ENCODE measurements at places on chromosomes 11 and 22.

- no peak for DNase-seq
Observed at GRCh38 chr22:44728761-44729324, 23.5 kb upstream of the ARHGAP8 start.

DNA sequence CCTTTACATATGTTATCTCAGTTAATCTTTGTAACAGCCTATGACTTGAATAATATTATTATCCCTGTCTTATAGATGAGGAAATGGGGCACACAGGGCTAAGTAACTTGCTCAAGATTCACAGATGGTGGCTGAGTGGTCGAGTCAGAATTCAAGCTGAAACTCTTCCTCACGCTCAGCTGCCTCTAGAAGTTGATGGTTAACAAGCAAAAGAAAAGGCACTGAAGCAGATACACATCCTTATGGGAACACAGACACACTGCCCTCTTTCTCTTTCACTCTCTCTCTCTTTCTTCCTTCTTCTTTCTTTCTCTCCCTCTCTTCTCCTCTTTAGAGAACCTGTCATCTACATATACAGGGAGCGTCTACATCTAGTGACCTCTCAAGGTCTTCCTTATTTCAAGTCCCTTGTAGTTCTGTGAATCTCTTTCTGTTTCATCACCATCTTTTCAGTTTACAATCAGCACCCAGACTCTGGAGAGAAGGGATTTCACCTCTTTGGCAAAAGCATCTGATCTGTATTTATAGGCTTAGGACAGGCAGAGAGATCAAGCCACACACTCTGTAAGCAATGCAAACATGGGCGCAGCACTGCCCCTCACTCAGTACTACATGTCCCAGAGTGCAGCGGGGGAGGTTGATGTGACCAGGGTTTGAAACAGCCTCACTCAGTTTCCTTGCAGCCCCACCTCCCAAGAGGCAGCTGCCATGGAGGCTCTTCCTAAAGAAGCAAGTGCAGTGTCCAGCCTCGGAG lies 75.7 kb downstream of the GRAMD1B start:
- DNase-seq: no peak

DNA sequence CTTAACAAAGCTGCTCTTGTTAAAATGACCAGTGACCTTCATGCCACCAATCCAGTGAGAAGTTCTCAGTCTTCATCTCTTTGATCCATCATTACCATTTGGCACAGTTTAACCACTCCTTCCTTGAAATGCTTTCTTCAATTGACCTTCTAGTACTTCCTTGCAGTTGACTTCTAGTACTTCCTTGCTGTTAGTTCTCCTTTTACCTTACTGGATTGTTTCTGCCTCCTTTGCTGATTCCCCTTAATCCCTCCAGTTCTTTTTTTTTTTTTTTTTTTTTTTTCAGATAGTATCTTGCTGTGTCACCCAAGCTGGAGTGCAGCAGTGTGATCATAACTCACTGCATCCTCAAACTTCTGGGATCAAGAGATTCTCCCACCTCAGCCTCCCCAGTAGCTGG lies 66.0 kb upstream of the HORMAD2 start:
- DNase-seq: no peak

- DNase-seq: no peak
Observed at GRCh38 chr22:23789638-23790037, 2.9 kb downstream of the SMARCB1 start.

GRCh38 chr11:63914896-63915691 lies 1.9 kb downstream of the RCOR2 start:
- DNase-seq: no peak

DNA sequence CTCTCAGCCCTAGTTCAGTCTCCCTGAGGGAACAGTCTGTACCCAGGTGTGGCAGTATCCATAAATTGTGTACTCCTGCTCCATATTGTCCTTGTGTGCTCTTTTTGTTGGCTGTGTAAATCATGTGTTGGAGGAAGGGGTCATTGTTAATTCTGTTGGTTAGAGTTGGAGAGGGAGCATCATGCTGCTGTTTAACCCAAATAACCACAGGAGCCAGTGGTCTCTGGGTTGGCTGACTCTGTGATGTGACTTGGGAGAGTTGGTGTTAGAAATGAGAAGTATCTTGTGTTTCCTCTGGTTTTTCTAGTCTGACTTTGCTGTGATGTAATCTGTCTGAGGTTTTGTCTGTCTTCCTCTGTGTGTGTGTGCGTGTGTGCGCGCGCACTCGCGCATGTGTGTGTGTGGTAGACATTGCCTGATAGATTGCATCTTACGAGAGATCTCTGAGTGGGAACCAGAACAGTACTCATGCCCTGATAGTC lies 30.5 kb downstream of the CTNND1 start:
- no peak for DNase-seq

DNA sequence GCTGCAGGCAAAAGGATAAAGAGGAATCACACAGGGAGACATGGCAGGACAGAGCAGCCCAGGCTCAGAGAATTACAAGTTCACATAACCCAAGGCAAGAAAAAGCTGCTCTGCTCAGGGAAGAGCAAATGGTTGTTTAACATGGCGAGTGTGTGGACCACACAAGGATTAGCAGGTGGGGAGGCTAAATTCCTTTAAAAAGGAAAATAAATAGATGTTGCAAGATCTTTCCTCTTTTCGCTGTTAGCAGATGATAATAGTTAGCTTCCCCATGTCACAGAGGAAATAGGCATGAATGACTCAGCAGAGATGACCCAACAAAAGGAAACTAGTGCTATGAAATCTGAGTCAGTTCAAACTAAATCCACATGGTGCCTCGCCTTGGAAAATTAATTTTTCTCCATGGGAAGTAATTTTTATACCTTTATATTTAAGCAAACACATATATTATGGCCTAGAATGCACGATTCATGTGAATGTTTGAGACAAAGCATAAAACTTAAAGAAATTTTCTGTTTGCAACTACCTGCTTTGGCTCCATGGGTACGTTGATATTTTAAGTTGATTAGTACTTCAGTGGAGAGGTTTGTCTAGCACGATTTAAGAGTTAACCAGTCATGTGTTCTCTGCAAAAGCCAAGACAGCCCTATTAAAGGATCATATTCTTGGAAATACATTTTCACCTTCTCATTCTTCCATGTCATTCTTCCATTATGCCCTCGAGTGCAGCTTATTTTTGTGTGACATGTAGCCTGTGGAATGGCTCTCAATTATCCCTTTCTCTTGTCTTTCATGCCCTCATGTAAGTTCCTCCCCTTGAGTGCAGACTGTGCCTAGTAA lies 38.5 kb upstream of the FJX1 start:
- DNase-seq: peak; percentile 95

GRCh38 chr22:45823336-45823735 lies 151.7 kb downstream of the ATXN10 start:
- DNase-seq: no peak

GRCh38 chr11:78714539-78714938 lies 139.9 kb upstream of the NARS2 start:
- DNase-seq: no peak

- no peak for DNase-seq
Observed at GRCh38 chr22:23070418-23071229, at the start of gene GNAZ. TSS of gene GNAZ (plus strand) at chr22:23070519. CDS start at chr22:23095696, 25,177 bp downstream.

DNA sequence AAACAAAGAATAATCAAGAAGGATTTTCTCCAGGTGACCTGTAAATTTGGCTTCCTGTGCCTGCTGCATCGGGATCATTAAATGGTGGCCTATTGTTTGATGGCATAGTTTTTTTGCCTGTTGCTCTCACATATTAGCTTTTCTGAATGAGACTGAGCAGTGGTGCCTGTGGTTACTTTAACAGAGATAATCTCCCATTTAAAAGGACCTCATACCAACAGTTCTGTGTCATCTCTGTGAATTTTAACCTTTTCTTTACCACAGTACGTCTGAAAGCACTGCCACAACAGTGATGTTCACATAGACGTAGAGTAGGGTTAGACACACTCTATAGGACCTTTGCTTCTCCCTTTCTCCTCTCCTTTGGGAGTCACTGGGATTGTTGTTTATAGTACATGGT lies 22.9 kb upstream of the RCE1 start:
- DNase-seq: no peak

DNA sequence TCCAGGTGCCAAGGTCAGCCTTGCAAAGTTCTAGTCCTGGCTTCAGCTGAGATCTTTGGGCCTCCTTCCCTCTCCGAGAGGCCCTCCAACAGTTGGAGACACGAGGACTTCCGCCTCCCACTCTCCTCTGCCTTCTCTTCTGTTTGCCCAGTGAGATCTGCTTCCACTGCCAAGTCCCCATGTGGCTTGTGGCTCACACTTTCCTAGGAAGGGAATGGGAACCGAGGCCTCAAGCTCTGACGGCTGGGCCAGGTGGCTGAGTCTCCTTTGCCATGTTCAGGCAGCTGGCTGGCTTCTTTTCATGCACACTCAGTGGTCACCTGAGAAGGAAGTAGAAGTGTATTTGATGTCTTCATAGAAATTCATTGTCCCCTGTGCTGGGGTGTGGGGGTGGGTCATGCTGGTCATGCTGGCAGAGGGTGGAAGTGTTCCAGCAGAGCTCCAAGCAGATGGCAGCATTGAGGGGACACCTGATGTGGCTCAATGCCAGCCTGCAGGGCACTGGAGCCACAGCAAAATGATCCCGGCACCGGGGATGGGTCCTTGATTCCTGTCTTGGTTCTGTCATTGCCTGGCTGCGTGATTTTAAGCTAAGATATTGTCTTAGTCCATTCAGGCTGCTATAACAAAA lies 130.4 kb downstream of the ADAMTS15 start:
- DNase-seq: no peak

DNA sequence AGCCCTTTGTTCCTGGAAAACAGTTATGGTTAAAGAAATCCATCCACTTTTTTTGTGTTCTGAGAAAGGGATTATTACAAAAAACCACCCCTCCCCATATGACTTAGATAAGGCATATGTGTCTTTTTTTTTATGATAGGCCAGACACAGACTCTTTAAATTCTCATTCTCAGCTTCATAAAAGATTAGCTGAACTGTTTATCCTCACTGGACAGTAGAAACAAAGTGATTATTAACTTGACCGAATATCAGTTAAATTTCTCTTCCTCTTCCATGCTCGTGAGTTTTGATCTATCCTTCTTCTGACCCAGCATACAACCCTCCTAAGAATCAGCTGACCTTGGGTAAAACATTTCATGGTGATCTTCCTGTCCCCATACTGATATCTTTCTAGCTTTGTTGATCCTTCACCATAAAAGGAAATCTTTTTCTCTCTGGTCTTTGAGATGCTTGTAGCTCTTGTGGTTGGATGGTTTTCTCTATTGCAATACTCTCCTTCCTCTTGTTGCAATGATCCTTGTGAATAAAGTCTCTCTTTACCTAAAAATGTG lies 26.2 kb downstream of the OR2AG2 start:
- DNase-seq: no peak

DNA sequence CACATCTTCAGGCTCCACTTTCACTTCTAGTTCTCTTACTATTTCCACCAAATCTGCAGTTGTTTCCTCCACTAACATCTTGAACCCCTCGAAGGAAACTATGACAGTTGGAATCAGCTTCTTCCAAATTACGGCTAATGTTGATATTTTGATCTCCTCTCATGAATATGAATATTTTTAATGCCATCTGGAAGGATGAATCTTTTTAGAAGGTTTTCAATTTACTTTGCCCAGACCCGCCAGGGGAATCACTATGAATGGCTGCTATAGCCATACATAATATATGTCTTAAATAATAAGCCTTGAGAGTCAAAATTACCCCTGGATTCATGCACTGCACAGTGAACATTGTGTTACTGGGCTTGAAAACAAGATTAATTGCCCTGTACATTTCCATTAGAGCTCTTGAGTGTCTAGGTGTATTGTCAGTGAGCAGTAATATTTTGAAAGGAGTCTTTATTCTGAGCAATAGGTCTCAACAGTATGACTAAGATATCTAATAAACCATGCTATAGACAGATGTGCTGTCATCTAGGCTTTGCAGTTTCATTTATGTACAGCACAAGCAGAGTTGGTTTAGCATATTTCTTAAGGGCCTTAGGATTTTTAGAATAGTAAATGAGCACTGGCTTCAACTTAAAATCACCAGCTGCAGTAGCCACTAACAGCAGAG lies 48.3 kb upstream of the LRRC55 start:
- DNase-seq: no peak

Data from fibroblast of pulmonary artery (primary cell).